Gastroesophageal sphincter (tissue), 4 donors: ENCODE measurements at places on chromosomes 16 and 17.

GRCh38 chr17:9004132-9004960, 17.0 kb upstream of the NTN1 start:
- H3K27ac ChIP-seq: no peak overlapping the region
- H3K4me1 ChIP-seq: peaks cover 44% of the 10 kb centered on the region
- peaks cover 31% of the 10 kb centered on the region for H3K27me3 ChIP-seq
- no peak for ATAC-seq

DNA sequence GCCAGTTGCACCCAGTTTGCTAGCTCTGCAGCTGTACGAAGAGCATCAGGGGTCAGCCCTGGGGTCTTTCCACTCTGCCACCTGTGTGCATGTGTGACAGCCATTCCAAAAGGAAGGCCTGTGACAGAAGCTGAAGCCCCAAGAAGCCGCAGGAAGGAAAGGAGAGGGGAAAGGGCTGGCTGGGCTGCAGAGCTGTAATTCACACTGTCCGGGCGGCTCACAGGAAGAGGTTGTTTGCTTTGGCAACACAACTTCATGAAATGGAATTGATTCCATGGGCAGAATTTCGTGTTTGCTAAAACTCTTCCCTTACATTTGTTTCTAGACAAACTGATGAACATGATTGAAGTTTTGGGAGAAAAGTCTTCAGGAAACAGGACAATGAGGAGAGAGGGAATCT, 14.8 kb downstream of the TMEM204 start:
- no peak overlapping the region for H3K4me3 ChIP-seq
- no peak overlapping the region for H3K27ac ChIP-seq
- H3K27me3 ChIP-seq: no peaks in the 10 kb centered on the region
- peaks cover 3% of the 10 kb centered on the region for H3K4me1 ChIP-seq

- no peak for ATAC-seq
- no peak overlapping the region for H3K4me3 ChIP-seq
- H3K27ac ChIP-seq: no peak overlapping the region
- H3K4me1 ChIP-seq: no peaks in the 10 kb centered on the region
- no peaks in the 10 kb centered on the region for H3K27me3 ChIP-seq
Observed at GRCh38 chr17:66695098-66695497, 139.8 kb upstream of the CACNG5 start.

GRCh38 chr17:42233994-42234393, 39.7 kb upstream of the GHDC start:
- H3K27me3 ChIP-seq: no peaks in the 10 kb centered on the region
- H3K4me1 ChIP-seq: peaks cover 9% of the 10 kb centered on the region
- ATAC-seq: peak; percentile 31
- H3K27ac ChIP-seq: no peak overlapping the region

- no peaks in the 10 kb centered on the region for H3K27me3 ChIP-seq
- H3K4me3 ChIP-seq: no peak overlapping the region
- no peak for ATAC-seq
- no peak overlapping the region for H3K27ac ChIP-seq
Observed at GRCh38 chr16:65377195-65377594, 255.3 kb upstream of the CDH11 start.

- H3K27ac ChIP-seq: no peak overlapping the region
- H3K4me3 ChIP-seq: no peak overlapping the region
- peaks cover 3% of the 10 kb centered on the region for H3K4me1 ChIP-seq
Observed at GRCh38 chr17:1275962-1276736, 3.3 kb upstream of the TRARG1 start.

DNA sequence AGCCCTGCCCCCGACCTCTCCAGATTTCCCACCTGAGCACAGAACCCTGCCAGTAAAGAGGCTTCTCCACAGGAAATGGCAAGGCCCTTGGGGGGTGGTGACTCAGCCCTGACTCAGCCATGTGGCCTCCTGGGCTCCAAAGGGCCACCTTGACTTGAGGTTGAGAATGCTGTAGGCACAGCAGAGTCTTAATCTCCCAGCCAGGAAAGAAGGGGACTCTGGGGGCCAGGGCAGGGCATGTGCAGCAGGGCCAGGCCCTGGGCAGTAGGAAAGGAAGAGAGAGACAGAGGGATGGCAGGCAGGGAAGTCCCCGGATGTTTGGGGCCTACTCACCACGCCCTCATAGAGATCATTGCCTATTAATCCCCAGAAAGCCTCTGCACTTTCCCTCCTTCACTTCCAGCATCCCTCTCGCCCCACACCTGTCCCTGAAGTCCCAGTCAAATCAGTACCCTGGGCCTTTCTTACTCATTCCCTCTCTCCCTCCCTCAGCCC, 4.8 kb upstream of the ITGA3 start:
- H3K4me3 ChIP-seq: no peak overlapping the region
- no peak overlapping the region for H3K27ac ChIP-seq
- ATAC-seq: no peak
- no peaks in the 10 kb centered on the region for H3K27me3 ChIP-seq
- no peaks in the 10 kb centered on the region for H3K36me3 ChIP-seq

- no peak overlapping the region for H3K4me3 ChIP-seq
- ATAC-seq: no peak
- no peak overlapping the region for H3K27ac ChIP-seq
- no peaks in the 10 kb centered on the region for H3K36me3 ChIP-seq
Observed at GRCh38 chr16:78718141-78718540, 618.7 kb downstream of the WWOX start.

- no peak overlapping the region for H3K4me3 ChIP-seq
- H3K4me1 ChIP-seq: no peaks in the 10 kb centered on the region
- H3K36me3 ChIP-seq: no peaks in the 10 kb centered on the region
- H3K27ac ChIP-seq: no peak overlapping the region
- H3K27me3 ChIP-seq: peaks cover 9% of the 10 kb centered on the region
Observed at GRCh38 chr16:82059983-82060421, 24.9 kb downstream of the HSD17B2 start.
